ENCODE measurements at places on chromosomes 12 and 14.

- no peak for DNase-seq
Measured at GRCh38 chr12:69214169-69214568, 25.2 kb upstream of the CPSF6 start.

DNA sequence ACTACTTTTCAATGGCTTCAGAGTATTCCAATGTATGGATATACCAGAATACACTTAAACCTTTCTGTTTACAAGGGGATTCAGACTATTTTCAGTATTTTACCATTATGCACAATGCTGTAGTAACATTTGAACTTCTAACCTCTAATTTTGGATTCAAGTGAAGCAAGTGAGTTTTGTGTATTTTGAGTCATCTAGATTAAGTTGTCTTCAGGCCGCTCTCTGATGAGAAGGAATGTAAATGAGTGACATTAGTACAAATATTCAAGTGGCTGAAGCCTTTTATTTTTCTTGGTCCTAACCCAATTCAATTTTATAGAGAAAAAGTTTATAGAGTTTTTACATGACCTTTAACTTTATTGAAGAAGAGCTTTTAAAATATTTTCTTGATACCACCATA, 125.6 kb downstream of the PDE3A start:
- DNase-seq: no peak

- DNase-seq: no peak
Measured at GRCh38 chr12:102753802-102754201, 163.2 kb downstream of the PAH start.

- no peak for DNase-seq
Measured at GRCh38 chr12:87756721-87757120, 272.5 kb downstream of the C12orf50 start.

DNA sequence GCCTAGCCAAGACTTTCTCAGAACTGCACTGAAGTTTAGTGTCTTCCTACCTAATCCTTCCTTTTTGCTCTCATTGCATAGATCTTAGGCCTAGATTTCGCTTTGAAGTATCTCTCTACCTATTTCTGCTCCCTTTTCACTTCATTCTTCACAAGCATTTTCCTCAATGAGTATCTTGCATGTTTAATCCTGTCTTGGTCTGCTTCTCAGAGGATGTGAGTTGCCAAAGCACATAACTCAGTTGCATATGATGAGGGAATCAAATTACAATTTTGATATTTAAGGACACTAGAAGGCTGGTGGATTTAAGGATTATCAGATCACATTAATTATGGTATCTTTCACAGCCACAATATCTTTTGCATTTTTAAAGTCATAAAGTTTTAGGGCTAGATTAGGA, 195.5 kb upstream of the DAAM1 start:
- DNase-seq: no peak

Measured in activated effector memory CD4-positive, alpha-beta T cell treated with anti-CD3 and anti-CD28 coated beads, Interleukin-2, amount 50 U/mL, for 16 hours (primary cell).